Activated CD4-positive, alpha-beta T cell treated with anti-CD3 and anti-CD28 coated beads, Interleukin-2, amount 50 U/mL, for 24 hours (primary cell): ENCODE measurements at places on chromosomes 13 and 19.

- DNase-seq: no peak
Measured at GRCh38 chr19:16588824-16589577, 16.8 kb upstream of the SLC35E1 start.

- no peak for DNase-seq
Measured at GRCh38 chr13:30331331-30331771, 24.0 kb upstream of the KATNAL1 start.

- DNase-seq: no peak
Measured at GRCh38 chr13:30124131-30124768, 183.1 kb downstream of the KATNAL1 start.

- no peak for DNase-seq
Measured at GRCh38 chr19:39696387-39696786, 7.9 kb upstream of the LGALS14 start.

DNA sequence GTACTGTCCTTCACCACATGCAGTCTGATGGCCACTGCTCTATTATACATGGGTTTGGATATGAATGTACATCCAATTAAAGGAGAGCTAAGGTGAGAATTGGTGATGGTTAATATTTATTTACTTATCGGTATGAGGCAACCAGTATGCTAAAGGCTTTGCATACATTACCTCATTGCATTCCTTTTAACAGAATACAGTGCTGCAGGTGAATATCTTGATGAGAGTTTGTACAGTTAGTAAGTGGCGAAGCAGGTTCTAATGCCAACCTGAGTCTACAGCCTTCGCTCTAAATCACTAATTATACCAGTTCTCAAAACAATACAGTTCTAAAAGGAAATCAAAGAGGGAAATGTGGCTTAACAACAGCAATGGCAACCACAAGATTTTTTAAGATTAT, 284.1 kb downstream of the ITGBL1 start:
- DNase-seq: no peak

- no peak for DNase-seq
Measured at GRCh38 chr13:95253033-95253432, 48.2 kb downstream of the ABCC4 start.

GRCh38 chr13:44576351-44577235, 463 bp upstream of the TSC22D1 start:
- no peak for DNase-seq

DNA sequence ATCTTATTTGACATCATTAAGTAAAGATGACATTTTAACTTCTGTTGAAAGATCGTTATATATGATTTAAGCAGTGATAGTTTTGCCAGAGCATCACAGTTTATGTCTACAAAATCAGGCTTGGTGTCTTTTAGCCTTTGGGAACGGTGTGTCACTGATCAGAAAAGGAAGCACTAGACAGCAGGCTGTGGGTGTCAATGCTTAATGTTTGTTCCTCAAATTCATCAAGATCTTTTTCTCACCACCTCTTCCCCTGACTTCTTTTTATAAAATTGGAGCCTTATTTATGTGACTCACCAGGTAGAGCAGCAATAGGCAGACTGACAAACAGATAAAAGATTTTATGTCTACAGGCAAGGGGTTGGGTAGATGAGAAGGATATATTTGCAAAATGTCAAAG, 1558.5 kb downstream of the EFNB2 start:
- no peak for DNase-seq

- DNase-seq: no peak
Measured at GRCh38 chr19:35209646-35210045, 18.9 kb downstream of the FAM187B start.

DNA sequence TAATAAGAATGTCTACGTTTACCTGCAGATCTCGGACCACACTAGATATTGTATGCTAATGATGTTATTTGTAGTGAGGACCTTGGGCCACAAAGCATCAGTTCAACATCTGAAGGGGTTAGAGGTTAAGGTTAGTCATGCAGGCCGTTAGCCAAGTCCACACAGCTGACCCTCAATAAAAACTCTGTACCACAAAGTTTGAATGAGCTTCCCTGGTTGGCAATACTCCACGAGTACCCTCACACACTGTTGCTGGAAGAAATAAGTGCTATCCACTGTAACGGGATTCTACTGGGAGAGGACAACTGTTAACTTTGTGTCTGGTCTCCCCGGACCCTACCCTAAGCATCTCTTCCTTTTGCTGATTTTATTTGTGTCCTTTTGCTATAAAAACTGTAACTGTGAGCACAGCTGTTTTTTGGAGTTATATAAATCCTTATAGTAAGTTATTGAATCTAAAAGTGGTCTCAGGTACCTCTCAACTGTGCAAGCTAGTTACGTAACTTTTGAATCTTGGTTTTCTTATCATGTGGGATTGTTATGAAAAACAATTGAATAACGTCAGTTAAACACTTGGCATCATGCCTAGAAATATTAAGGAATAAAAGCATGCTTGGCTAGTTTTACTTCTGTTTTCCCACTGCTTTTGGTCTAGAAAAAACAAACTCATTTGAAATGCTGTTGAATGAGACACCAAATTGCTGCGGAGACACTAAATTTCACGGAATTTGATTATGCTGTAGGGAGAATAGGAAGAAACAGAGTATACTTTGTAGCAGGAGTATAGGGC, 181.5 kb downstream of the DNAJC3 start:
- DNase-seq: no peak

DNA sequence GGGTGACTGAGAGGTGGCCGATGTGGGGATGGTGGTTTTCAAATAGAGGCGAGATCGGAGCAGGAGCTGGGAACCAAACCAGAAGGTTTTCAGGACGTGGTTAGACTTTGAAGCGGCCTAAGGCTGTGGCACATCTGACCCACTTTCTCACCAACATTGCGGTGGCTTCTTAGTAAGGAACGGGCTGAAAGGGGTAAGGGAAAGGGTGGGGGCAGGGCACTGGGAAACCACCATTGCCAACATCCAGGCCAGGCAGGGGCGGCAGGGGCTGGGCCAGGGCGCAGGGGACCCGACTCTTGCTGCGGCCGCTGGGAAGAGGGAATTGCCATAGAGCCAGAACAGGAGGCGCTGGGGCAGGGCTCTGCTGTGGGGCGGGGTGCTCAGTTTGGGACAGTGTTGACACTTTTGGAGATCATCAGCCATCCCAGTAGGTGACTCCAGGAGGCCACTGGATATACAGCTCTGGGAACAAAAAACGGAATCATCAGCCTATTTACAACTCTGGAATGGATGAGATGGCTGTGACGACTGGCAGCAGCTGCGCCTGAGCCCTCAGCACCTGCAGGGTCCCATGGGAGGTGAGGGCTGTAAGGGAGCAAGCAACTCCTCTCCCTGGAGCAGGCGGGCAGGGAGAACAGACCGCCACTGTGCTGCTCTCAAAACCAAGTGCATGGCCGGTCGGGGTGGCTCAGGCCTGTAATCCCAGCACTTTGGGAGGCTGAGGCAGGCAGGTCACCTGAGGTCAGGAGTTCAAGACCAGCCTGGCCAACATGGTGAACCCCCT, 52.2 kb downstream of the IRS2 start:
- DNase-seq: no peak

- no peak for DNase-seq
Measured at GRCh38 chr19:13031917-13032623, 36.8 kb downstream of the NFIX start.

DNA sequence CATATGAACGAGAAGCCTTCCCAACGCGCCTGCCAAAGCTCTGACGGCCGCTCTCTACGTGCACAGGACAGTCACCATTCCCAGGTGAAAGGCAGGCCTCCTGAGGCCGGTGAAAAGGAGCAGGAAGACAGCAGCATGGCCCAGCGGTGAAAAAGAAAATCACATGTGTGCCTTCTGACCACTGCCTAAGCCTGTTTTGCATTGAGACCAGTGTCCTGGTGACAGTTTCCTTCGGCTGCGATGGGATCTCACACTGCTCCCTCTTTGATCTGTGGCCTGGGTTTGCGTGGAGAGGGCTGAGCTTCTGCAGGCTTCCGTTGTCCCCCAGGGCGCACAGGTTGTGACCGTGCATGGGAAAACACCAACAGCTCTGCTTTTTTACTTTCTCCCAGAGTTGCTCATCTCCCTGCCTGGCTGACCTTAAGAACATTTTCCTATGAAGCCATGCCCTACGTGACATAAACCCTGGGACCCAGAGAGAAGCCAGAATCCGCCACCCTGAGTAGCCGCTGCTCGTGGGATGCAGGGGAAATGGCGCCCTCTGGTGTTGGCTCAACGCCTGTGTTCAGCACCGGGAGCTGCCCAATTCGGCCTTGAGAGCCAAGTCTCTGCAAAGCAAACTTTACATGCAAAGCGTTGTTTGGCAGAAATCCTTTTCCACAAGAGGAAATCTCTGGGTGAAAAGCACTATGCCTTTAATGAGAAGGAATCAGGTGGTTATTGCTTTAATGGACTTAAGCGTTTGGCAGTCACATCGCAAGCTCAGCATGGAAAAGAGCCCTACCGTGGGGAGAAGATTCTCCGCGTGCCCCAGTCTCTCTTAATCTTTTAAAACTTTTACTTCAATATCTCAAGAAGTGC, 112.2 kb upstream of the GPR12 start:
- DNase-seq: no peak

GRCh38 chr13:60358453-60358852, 38.6 kb upstream of the TDRD3 start:
- no peak for DNase-seq

DNA sequence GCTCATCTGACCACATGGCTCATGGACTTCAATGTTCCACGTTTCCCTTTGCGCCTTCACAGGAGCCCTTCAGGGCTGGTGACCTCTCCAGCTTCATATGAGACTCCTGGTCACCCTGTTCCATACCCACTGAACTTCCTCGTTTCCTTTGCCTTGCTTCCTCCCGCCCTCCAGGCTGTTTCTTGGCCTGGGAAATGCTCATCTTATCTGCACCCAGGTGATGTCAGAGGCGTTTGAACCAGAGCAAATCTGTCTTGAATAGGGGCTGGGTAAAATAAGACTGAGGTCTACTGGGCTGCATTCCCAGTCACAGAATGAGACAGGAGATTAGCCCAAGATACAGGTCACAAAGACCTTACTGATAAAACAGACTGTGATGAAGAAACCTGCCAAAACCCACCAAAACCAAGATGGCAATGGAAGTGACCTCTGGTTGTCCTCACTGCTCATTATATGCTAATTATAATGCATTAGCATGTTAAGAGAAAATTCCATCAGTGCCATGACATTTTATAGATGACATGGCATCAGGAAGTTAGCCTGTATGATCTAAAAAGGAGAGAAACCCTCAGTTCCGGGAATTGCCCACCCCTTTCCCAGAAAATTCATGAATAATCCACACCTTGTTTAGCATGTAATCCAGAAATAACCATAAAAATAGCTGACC, 102.7 kb downstream of the DCLK1 start:
- no peak for DNase-seq
